ENCODE measurements at places on chromosomes 4 and X. TPM values are rescaled to one million over a fixed set of nuclear protein-coding genes. Genes with fewer than 3 reads are reported as not detected.
A peak's percentile ranks its signal among the peaks of the same experiment; 100 is the strongest.

Gene CISD2
- 17.1 TPM for total RNA-seq

Gene ENAM
- 6.2 TPM for total RNA-seq

Gene HEPH
- 26.2 TPM for total RNA-seq

Gene CLNK
- not detected for total RNA-seq

Gene CYSLTR1
- 1.2 TPM for total RNA-seq

Gene LRP2BP
- 2.8 TPM for total RNA-seq

Gene PCDH10
- total RNA-seq = 0.14 TPM

Gene LRAT
- not detected for total RNA-seq

Gene MAGEA1
- not detected for total RNA-seq

Gene REELD1
- total RNA-seq = not detected

Gene RGN
- total RNA-seq = 18.8 TPM

Gene DOK7
- 46.7 TPM for total RNA-seq

- no peak for DNase-seq
Observed at GRCh38 chr4:98599617-98600205, 58.7 kb downstream of the TSPAN5 start.

GRCh38 chr4:122300776-122301175 is 78.0 kb upstream of the ADAD1 start:
- no peak for DNase-seq

GRCh38 chr4:41448934-41449333 is 89.0 kb upstream of the LIMCH1 start:
- DNase-seq = peak; percentile 34

- DNase-seq = no peak
Observed at GRCh38 chrX:23788521-23788920, 5.5 kb downstream of the SAT1 start.

DNA sequence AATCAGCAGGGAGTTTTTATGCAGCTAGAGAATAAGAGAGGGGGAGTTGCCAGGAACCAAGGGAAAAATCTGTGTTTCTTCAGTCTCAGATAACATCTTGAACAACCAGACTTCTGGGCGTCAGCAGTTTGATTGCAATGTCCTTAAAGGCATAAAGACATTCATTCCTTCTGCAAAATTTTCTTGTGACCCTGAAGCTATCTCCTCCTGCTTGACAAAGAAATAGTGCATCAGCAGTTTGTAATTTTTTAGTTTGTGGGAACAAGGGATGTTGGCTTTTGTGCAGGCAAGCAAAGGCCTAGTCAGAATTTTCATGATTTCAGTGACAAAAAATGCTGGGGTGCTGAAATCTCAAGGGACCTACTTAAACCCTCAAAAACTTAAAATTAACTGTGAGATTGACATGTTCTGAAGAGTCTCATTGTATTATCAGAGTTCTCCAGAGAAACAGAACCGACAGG is 125.8 kb upstream of the UNC5C start:
- DNase-seq = no peak

- DNase-seq = no peak
Observed at GRCh38 chr4:183101956-183102480, 3.0 kb downstream of the WWC2 start.

GRCh38 chr4:139686130-139686529 is 20.5 kb downstream of the MGST2 start:
- no peak for DNase-seq

DNA sequence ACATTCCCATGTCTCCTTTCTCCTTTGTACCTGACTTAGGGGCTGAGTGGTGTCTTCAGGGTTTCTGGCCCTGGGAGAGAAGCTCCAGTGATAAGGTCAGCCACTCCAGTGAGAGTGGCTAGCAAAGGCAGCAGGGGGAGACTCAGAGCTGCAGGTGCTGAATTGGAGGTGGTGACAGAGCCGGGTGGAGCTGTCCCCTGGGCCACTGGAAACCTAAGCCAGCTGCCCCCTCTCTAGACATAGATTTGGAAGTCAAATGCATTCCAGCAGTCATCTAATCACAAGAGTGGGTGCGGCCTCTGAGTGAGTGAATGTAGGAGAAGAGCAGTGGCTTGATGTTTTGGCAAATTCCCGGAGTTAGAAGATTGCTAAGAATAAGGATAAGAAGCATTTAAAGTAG is 28.5 kb downstream of the TRIM2 start:
- DNase-seq = peak; percentile 52

GRCh38 chr4:77910676-77911075 is 48.0 kb downstream of the MRPL1 start:
- DNase-seq = no peak

- no peak for DNase-seq
Observed at GRCh38 chr4:3829956-3830773, 64.0 kb downstream of the ADRA2C start.

- DNase-seq = no peak
Observed at GRCh38 chrX:114905251-114905650, 112.2 kb downstream of the IL13RA2 start.

GRCh38 chrX:86241547-86241946 is 93.3 kb downstream of the DACH2 start:
- no peak for DNase-seq

DNA sequence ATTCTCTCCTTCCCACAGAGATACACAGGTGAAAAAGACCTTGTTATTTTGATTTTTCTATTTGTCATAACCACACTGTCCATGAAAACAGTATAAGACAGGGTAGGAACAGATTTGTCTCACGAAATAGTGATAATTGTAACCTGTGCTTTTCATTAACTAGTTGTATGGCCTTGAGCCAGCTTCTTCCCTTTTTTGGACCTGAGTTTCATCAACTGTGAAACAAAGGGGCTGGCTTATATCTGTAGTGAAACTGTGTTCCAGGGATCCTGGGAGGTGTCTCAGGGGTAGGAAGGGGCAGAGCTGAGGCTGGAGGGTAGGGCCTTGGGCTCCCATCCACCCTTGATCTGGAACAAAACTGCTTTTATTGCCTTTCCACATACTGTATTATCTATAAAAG is 50.9 kb downstream of the MED28 start:
- DNase-seq = no peak

- DNase-seq = no peak
Observed at GRCh38 chr4:174009686-174010451, 273.6 kb downstream of the FBXO8 start.

- DNase-seq = no peak
Observed at GRCh38 chrX:140724309-140724708, 14.8 kb downstream of the LINC00632 start.

DNA sequence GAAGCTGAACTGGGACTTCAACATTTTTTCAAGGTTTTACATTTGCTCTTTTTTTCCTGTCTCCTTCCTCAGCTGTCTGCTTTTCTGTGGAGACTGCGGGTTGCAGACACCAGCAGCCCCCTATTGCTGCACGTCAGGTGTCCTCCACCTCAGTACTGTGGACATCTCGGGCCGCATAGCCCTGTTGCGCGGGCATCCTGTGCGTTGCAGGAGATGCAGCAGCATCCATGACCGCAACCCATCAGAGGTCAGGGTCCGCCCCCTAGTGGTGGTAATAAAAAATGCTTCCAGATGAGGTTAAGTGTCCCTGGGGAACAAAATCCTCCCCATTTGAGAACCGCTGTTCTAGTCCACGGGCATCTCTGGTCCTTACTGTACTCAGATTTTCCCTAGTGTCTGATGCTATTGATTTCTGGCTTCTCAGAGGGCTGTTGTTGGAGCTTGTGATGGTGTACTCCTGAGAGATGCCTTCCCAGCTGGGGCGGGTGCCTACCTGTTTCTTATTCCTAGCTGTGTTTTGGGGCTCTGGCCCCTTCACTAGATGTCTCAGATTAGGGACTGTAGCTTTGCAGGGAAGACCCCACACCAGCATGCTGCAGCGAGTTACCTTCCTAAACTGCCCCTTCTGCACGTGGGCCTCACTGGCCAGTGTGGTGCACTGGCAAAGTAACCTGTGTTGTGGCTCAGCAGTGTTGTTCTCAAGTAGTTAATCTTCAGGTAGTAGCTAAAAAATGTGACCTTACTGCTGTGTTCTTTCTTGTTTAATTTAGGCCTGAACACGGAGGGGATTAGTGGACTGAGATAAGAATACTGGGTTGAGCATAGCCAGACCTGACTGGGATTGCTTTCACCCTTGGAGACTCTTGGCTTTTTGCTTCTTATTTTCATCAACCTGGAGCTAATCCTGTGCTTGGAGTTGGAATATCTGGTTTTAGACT is 28.2 kb downstream of the NSD2 start:
- peak; percentile 56 for DNase-seq

DNA sequence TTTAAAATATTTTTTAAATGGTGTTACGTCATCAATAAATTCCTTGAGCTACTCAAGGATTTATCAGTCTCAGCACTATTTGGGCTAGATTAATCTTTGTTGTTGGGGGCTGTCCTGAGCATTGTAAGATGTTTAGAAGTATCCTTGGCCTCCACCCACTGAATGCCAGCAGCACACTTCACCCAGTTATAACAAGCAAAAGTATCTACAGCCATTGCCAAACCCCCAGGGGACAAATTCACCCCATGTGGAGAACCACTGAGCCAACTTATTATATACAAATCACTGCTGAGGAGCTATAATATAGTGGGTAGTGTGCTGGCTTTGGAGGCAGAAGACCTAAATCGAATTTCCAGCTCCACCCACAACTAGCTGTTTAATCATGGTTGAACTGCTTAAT is 58.3 kb downstream of the ATP10D start:
- no peak for DNase-seq

- no peak for DNase-seq
Observed at GRCh38 chr4:70704931-70705182, 16.5 kb downstream of the UTP3 start.

DNA sequence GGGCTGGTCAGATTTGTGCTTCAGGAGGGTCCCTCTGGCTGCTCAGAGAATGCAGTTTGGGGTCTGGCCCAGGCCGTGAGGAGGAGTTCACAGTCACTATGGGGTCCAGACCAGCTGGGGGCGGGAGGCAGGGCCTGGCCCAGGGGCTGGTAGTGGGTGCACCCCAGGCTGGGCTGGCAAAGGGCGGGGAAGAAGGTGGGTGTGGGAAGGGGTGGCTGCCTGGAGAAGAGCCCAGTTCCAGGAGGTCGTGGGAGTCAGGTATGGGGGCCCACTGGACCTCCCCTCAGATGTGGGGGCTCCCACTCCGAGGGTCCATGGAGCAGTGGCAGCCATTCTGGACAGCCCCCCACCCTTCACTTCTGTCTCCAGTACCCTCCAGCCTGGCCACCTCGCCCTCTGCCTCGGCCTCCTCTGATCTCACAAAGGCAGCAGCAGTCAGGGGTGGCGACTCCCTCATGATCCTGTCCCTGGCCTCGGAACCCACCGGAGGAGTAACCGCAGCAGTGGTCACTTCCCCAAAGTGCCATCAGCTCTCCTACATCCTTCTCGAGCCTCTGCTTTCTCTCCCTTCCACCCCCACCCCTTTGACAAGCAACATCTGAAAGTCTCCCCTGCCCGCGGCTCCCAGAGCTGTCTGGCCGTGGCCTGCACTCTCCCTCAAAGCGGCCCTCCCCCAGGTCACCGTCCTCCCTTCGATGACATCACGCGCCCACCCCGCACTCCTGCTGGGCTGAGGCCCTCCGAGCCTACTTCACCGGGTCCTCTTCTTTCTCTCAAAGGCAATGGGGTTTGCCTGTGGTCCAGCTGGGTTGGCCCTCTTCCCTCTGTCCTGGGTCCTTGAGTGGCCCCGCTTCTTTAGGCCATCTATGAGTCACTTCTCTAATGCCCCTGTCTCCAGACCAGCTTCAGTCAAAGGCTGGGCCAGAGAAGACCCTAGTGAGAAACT is 1.7 kb upstream of the SLC6A8 start:
- DNase-seq = no peak

DNA sequence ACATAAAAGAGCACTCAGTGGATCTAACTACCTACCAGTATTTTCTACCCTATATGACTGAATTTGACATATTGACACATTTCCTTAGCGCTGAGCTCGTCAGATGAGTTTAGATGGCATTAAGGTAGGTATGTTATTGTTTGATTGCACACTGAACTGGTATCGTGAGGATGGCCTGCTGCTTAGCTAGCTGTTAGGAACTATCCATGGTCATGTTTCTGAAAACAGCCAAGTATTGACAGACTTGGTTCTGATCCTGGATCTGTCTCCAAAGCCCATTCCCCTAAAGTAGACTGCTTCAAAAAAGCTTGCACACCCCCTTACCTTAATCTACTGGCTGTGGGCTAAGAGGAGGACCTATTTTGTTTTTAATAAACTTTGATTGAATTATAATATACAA is 32.9 kb downstream of the FNIP2 start:
- no peak for DNase-seq

DNA sequence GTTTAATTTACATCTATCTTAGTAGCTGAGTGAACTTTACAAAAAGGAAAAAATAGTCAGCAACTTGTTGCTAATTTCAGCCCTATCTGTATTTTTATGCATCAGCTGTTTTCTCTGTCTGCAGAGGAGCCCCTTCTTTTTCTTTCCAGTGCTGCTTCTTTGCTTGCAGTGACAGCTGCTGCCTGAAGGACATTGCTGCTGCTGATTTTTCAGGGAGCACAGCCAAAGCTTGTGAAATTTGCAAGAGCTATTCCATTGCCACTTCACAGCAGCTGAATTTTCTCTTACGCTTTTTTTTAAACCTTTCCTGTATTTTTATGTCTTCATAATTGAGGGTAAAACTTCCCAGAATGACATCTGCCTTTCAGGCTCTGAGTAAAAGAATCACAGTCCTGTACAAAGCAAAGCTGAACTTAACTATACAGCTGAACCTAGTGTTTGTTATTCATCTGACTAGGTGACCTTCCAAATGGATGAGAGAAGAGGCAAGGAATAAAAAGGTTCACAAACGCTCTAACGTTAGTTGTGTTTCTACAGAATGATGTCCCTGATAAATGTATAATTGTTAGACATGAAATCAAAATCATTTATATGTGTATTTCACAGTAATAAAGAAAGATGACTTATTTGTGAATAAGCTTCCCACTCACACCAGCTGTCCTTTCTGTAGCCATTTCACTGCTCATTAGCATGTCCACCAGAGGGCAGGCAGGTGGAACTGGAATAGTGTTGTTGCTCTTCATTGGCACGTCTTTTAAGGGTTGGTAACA is 541.4 kb downstream of the ADGRL3 start:
- DNase-seq = no peak

- no peak for DNase-seq
Observed at GRCh38 chr4:74018771-74019170, 19.7 kb downstream of the CXCL3 start.

DNA sequence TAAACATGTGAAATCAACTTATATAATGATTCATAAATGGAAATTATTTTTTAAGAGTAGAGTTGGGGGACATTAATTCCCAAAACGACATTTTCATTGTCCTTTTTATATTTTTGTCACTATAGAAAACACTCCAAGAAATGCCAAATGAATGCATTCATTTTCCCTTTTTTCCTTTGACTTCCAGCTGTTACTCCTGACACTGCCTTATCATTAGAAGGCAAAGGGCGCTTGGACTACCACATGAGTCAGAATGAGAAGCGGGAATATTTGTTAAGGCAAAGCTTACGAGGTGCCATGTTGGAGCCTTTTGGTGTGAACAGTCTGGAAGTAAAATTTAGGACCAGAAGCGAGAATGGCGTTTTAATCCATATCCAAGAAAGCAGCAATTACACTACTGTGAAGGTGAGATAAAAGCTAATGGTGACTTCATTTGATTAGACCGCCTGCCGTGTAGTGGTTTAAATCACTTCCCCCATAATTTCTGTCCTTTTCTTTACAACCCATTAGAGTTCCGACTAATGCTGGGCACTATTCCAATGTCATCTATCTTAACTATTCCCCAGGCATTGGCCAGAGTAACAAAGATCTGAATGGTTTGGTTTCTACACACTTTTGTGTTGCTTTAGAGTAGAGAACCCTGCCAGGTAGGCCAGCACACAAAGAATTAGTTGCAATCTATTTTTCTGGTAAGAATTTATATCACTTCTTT is 166.7 kb downstream of the FAT4 start:
- no peak for DNase-seq

- DNase-seq = no peak
Observed at GRCh38 chrX:107596651-107597050, 31.7 kb upstream of the PRPS1 start.

GRCh38 chr4:19888587-19888986 is 363.1 kb upstream of the SLIT2 start:
- DNase-seq = no peak
